Omental fat pad (tissue), 4 donors: ENCODE measurements at places on chromosomes 5 and 9.

DNA sequence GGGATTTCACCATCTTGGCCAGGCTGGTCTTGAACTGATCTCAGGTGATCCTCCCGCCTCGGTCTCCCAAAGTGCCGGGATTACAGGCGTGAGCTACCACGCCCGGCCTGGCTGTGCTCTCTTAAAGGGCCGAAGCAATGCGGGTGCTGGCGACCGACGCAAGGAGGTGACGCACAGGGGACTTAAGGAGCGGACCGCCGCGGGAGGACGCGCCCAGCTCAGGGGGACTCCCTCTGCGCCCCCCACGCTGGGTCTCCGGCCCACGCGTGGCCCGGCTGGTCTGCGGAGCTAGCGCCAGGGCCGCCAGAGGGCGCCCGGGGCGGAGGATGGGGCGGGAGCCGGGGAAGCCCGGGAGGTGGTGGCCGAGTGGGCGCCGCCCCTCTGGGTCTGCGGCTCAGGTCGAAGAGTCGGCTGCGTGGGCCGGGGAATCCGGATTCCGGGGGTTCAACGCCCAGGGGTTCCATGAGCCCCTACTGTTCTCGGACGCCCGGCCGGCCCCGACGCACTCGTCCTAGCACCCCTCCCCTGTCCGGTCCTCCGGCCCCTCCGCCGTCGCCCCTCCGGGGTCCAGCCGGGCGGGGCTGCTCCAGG lies 502 bp upstream of the CERCAM start:
- DNase-seq, result peak; percentile 34

- DNase-seq, result no peak
These were observed 15.3 kb upstream of the ELAVL2 start for GRCh38 chr9:23841304-23841703.

DNA sequence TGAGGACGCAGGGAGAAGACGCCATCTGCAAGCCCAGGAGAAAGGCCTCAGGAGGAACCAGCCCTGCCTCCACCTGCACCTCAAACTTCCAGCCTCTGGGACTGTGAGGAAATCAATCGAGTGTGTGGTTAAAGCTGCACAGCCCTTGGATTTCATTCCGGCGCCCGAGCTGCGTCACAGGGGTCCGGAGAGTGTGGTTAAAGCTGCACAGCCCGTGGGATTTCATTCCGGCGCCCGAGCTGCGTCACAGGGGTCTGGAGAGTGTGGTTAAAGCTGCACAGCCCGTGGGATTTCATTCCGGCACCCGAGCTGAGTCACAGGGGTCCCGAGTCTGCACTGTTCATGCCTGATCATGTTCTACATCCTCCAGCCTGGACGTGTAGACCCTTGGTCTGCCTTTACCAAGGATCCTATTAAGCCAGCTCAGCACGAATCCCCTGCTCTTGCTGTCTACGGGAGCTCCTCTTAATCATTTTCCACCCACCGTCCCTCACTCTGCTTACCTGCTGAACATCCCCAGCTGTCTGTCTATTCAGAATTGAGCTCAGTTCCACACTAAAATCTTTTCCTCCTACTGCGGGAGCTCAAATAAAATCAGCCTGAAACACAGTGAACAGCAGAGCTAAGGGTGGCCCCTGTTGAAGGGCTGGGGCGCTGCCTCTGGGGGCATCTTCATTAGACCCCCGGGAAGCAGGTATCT lies 73.0 kb upstream of the OLFM1 start:
- no peak for DNase-seq

GRCh38 chr5:31392061-31392460 lies 139.8 kb downstream of the DROSHA start:
- DNase-seq, result no peak

- DNase-seq, result no peak
These were observed 95.8 kb upstream of the TBCA start for GRCh38 chr5:77871946-77872345.

- DNase-seq, result no peak
These were observed at the start of gene SH3TC2 for GRCh38 chr5:149063017-149063687. Gene SH3TC2 (minus strand): TSS chr5:149063062. CDS start chr5:149063022, 40 bp downstream.

GRCh38 chr5:178419196-178419595 lies 171.0 kb downstream of the COL23A1 start:
- DNase-seq, result no peak

- DNase-seq, result no peak
These were observed 116.7 kb upstream of the NEK6 start for GRCh38 chr9:124140941-124141568.

GRCh38 chr5:159199225-159199624 lies 10.1 kb downstream of the RNF145 start:
- DNase-seq, result no peak
